ENCODE measurements at places on chromosomes 16 and 17. TPM values are rescaled to one million over a fixed set of nuclear protein-coding genes. Genes with fewer than 3 reads are reported as not detected.

Gene PRDM7
- not detected for total RNA-seq

Gene CACNG5
- total RNA-seq, result 0.05 TPM

Gene PRSS36
- total RNA-seq, result 5.7 TPM

Gene MT1E
- total RNA-seq, result 2.1 TPM

Gene SCNN1B
- 0.28 TPM for total RNA-seq

All from thymus (tissue), 14 donors.